Tibial nerve (tissue), 4 donors: ENCODE measurements at places on chromosomes 6 and 20. TPM values are rescaled to one million over a fixed set of nuclear protein-coding genes. Genes with fewer than 3 reads are reported as not detected.
A peak's percentile ranks its signal among the peaks of the same experiment; 100 is the strongest.

The FOXQ1 gene
- not detected for total RNA-seq

The ZSCAN23 gene
- 2.9 TPM for total RNA-seq

DNA sequence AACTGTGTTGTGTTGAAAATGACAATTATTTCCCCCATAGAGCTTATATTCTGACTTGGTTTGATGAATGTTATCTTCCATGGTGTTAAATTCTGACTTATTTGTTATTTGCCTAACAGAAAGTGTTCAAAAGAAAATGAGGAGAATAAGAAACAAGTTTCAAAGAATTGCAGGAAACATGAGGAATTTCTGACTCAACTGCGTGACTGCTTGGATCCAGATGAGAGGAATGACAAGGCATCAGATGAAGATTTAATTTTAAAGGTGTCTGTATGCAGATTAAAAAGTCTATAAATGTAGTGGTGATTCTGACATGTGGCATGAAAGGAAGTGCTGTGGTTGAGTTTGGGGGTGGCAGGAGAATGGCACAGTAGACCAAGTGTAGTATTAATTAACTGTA is 50.6 kb downstream of the CCDC170 start:
- no peak overlapping the region for H3K27ac ChIP-seq
- no peaks in the 10 kb centered on the region for H3K27me3 ChIP-seq
- no peak overlapping the region for H3K4me3 ChIP-seq

- no peak overlapping the region for H3K4me3 ChIP-seq
- no peak for DNase-seq
- H3K4me1 ChIP-seq, result no peaks in the 10 kb centered on the region
- no peaks in the 10 kb centered on the region for H3K36me3 ChIP-seq
- H3K27me3 ChIP-seq, result no peaks in the 10 kb centered on the region
Measured at GRCh38 chr6:169969372-169970099, 218.1 kb downstream of the ERMARD start.

GRCh38 chr20:45138561-45139300 is 14.5 kb upstream of the WFDC12 start:
- no peak overlapping the region for H3K27ac ChIP-seq
- DNase-seq, result peak; percentile 32
- H3K36me3 ChIP-seq, result no peaks in the 10 kb centered on the region
- H3K4me1 ChIP-seq, result no peaks in the 10 kb centered on the region

DNA sequence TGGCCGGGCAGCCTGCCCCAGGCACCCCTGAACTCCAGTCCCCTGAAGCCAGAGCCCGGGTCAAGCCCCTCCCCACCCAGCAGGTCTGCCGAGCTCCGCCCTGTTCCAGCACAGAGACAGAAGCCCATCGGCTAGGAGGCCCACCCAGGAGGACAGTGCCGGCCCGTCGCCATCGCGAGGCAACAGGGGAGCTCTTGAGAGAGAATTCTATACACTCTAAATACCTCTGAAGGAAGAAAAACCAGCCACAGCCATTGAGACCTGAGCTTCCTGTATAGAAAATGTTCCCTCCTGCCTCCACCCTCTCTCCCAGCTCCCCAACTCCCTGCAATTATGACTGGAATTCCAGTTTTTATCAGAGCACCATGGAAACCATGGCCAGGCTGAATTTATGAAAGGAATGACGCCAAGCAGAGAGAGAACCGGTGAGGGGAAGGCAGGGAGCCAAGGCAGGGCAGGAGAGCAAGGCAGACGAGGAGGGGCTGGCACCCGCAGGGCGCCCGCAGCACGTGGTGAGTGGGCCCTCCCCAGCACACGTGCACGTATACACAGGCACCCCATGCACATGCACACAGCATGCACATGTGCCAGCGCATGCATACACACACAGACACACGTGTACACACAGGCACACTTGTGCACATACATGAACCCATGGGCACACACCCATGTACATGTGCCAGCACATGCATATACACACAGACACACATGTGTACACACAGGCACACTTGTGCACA is 27.6 kb upstream of the MRGBP start:
- H3K4me1 ChIP-seq, result peaks cover 11% of the 10 kb centered on the region
- no peak overlapping the region for H3K4me3 ChIP-seq
- no peak overlapping the region for H3K27ac ChIP-seq
- no peak for DNase-seq

- no peak overlapping the region for H3K4me3 ChIP-seq
- H3K27me3 ChIP-seq, result no peaks in the 10 kb centered on the region
- H3K4me1 ChIP-seq, result no peaks in the 10 kb centered on the region
- no peak overlapping the region for H3K27ac ChIP-seq
Measured at GRCh38 chr20:549722-550496, 6.3 kb upstream of the CSNK2A1 start.

The MED20 gene
- 10.9 TPM for total RNA-seq

- no peaks in the 10 kb centered on the region for H3K27me3 ChIP-seq
- H3K36me3 ChIP-seq, result no peaks in the 10 kb centered on the region
Measured at GRCh38 chr20:11807054-11808048, 110.3 kb upstream of the BTBD3 start.
